Activated CD4-positive, alpha-beta T cell treated with anti-CD3 and anti-CD28 coated beads, Interleukin-2, amount 50 U/mL, for 24 hours (primary cell): ENCODE measurements at places on chromosomes 2 and 18.

DNA sequence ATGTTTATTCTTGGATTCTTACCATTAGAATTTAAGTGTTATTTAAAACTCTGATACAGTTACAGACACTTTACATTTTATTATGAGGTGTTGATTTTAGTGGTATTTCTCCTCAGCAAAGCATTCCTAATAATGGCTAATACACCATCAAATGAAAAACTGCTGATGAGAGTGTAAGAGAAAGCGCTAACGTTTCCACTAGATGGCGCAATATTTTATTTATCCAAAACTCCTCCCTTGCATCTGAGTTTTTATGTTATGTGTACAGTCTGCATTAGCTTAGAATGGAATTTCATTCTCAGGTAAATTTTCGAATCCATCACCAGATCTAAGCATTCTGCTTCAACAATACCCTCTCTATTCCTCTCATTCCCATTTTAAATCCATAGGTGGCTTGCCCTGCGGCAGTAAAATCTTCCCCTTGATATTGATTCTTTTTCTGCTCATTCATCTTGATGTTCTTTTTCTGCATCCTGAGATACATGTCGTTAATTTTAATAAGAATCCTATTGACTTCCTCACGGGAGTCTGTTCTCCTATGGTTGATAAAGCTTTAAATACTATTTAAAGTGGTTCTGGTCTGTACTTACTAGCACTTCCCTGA lies 53.9 kb downstream of the PRKRA start:
- DNase-seq: no peak

DNA sequence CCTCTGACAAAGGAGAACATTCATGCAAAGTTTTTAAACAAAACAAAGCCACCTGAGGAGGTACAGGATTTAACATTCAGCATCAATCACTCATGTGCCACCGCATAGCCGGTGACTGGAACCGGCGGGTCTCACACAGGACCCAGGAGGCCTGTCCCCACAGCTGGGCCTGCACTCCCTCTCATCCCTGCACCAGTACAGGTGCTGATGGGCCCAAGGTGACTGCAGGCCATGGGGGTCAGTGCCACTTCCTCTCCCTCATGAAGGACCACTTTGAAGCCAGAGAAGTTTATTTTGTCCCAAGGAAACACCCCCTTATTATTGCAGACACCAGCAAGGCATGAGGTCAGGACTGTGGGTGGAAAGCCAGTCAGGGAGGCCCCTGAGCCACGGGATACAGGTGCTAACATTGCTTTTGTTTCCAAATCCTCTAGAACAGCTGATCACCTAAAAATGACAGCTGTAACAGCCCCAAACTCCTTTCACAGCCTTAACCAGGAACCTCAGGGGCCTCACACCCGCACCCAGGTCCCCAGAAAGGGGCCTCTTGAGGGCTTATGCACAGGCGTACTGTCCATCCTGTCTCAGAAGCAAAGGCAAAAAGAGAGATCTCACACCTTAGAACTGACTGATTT lies 14.0 kb downstream of the PARD6G start:
- no peak for DNase-seq

GRCh38 chr18:76475450-76476194 lies 19.4 kb downstream of the ZNF516 start:
- DNase-seq: no peak

DNA sequence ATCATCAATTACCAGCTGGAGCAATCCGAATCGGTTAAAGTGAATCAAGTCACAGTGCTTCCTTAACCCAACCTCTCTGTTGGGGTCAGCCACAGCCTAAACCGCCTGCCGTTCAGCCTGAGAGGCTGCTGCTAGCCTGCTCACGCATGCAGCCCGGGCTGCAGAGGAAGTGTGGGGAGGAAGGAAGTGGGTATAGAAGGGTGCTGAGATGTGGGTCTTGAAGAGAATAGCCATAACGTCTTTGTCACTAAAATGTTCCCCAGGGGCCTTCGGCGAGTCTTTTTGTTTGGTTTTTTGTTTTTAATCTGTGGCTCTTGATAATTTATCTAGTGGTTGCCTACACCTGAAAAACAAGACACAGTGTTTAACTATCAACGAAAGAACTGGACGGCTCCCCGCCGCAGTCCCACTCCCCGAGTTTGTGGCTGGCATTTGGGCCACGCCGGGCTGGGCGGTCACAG lies 496 bp upstream of the ITGA4 start:
- peak; percentile 32 for DNase-seq

DNA sequence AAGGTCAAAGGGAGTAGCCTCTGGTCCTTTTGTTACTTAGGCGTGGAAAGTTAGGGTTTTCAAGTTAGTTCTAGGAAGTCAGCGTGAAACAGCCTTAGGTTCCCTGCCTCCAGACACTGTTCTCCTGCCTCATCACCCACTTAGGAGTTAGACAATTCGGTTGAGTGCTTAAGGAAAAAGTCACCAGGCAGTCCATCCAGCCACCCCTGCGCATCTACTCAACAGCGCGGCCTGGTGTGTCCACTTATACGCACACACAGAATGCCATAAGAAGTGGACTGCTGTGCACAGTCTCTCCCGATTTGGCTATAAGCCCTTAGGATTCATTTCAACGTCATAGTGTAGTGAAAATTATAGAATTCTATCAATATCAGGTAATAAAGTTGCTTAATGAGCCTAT lies 470.8 kb upstream of the TNP1 start:
- no peak for DNase-seq

- peak; percentile 16 for DNase-seq
Observed at GRCh38 chr2:111118981-111119821, 1.5 kb upstream of the BCL2L11 start.

- DNase-seq: no peak
Observed at GRCh38 chr2:54602736-54603322, 120.6 kb upstream of the EML6 start.

GRCh38 chr2:217248312-217248935 lies 388.6 kb upstream of the TNP1 start:
- no peak for DNase-seq

DNA sequence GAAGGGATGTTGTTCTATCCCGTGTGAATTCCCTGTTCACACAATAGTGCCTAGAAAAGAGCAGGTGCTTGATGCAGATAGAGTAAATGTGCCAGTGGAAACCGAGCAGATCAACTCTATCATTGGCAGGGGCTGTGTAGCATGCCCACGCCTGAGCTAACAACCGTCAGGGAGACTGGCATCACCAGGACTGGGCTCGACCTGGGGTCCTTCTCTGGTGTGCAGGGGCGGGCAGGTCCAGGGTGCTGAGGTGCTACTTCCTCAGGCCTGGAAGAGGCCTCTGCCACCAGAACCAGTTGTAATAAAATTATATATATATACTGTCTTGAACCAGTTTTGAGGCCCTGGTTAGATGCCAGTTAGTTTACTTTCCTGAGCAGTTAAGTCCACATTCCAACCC lies 11.8 kb upstream of the MAL start:
- no peak for DNase-seq

DNA sequence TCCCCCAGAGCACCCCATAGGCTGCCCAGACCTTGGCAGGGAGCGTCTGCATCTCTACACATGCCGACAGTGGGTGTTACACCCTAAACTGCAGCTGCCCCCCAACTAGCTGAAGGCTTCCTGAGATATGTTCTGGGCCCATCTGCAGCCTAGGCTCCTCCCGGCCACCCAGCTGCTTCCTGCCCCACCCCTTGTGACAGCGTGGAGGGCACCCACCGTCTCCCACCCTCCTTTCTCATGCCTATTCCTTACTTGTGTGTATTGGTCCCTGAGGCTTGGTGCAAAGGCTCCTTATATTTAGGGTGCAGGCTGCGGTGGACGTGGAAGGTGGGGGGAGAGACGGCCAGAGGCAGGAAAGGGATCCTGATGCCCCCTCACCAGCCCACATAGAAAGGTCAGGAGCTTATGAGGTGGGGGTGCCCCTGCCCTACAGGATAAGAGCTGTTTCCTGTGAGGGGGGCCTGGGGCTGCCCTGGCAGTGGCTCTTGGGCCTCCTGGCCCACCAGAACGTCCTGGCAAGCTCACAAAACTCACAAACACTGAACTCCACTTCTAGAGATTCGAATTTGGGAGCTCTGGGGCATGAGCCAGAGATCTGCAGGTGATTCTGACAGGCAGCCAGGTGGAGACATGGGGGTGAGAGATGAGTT lies 7.3 kb upstream of the PROM2 start:
- DNase-seq: no peak
